ENCODE measurements at places on chromosomes 7 and 10. TPM values are rescaled to one million over a fixed set of nuclear protein-coding genes. Genes with fewer than 3 reads are reported as not detected.

The BTRC gene
- 13.3 TPM for total RNA-seq

The DDX50 gene
- total RNA-seq = 33.2 TPM

The GNGT1 gene
- total RNA-seq = not detected

The HACD1 gene
- 17.8 TPM for total RNA-seq

The FXYD4 gene
- not detected for total RNA-seq
